ENCODE measurements at places on chromosomes 11 and 22.
A peak's percentile ranks its signal among the peaks of the same experiment; 100 is the strongest.

GRCh38 chr11:2663915-2664314, 35.9 kb downstream of the KCNQ1OT1 start:
- no peak for DNase-seq

DNA sequence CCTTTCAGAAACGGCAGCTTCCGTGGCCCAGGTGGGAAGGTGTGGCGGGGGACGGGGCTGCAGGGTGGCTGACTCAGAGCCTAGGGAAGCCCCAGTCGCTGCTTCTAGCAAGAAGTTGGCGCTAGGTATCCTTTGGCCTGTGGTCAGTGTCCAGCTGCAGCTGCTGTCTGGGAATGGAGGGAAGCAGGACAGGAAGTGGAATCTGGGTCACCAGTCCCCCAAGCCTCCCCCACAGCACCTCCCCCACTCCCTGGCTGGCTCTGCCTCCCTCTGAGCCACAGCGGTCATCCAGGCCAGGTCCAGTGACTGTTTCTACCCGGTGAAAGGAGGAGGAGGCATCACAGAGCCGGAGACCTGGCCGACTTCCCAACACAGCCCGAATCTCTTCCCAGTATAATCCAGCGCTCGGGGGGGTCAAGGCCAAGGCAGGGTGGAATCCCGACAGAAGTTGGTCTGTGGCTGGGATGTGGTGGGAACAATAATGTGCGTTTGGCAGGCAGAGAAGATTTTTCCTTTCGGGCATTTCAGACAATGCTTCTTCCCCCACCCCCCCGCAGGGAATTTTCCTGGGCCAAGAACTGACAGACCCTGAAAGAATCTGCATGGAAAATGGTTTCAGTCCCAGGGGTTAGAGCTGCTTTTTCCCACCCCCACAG, 45.1 kb downstream of the C11orf96 start:
- DNase-seq, result no peak

GRCh38 chr11:19552656-19553260, 159.9 kb upstream of the NAV2 start:
- DNase-seq, result no peak

DNA sequence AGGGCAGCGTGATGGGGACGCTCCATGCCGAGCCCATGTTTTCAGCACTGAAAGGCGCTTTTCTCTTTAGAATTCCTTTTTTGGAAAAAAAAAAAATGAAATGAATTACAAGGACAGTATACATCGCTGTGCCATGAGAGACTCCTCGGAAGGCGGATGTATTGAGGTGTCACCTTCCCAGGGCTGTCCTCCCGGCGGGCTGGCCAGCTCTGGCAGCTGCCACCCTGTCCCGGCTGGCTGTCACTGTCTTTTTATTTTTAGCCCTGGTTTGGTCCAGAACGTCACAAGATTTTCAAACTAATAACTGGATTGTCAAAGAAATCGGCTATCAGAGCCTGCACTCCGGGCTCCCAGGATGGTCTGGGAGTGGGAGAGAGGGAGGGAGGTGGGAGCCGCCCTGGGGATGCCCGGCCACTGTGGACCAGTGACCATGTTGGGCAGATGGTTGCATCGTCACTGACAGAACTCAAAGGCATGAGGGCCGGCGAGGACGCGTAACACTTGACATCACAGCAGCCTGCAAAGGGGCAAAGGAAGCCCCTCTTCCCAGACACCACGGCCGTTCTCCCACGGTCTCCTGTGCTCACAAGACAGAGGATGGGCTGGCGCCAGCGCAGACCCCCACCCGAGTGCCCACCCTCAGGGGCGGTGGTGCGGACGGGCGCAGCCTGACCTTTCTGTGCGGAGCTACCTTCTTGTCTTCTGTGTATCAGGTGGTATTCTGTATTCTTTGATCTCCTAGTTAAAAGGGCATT, 392.9 kb downstream of the TBC1D22A start:
- no peak for DNase-seq

DNA sequence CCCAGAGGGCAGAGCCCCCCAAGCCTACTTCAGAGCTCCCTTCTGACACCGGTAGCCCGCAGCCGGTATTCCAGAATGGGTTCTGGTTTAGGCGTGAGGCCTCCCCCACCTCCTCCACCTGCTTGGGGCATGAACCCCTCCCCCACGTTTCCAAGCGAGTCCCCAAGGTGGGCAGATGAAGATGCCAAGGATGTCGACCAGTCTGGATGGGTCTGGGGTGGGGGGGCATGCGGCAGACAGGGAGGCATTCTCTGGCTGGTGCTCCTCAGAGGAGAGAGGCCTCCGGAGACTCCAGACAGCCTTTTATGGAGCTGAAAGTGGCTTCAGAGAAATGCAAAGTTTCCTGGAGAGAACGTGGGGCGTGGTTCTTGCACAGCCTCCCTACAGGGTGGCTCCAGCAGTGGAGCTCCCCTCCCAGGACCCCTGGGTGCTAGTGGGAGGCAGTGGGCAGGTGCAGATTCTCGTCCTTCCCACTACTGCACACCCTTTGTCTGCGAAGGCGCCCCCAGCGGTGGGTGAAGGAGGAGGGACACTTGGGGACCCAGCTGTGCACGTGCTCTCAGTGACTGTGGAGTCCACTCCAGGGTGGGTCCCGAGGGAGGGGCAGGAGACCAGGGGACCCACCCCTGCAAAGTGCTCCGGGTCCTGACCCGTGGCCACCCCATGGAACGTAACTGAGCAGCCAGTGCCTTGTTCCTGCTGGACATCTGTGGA, 4.2 kb downstream of the CCND1 start:
- DNase-seq, result no peak

DNA sequence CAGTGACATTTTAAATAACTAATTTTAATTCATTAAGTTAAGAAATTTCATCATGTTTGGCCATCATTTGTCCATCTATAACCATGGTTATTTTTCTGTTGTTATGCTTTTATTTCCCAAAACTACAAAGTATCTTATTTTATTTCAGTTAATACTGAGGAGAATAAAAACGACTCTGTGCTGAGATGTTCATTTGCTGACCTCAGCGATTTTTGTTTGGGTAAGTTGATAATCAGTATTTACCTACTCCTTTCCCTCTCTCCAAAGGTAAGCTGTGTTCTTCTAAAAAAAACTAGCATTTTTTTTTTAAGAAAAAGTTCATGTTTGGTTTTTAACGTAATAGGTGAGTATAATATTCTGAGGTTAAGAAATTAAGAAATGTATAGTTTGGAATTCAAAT, 111.7 kb downstream of the ANO3 start:
- DNase-seq, result no peak

DNA sequence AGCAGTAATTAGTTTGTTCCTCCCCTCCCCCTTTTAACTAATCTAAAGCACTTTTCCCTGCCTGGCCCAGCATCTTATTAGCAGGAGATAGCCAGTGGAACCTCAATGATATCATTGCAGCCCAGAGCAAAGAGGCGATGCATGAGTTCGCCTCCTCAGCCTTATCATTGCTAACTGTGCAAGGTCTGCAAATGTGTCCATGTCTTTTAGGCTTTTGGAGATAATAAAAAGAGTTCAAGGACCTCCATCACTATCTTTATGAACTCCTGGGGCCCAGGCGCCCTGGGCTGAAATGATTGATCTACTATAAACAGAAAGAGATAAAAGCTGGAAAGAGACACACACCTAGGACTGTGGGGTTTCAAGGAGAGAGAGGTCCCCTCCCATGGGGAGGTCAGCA, 124.2 kb upstream of the TBCEL start:
- no peak for DNase-seq

- no peak for DNase-seq
Measured at GRCh38 chr11:36141956-36142355, 147.3 kb downstream of the COMMD9 start.

GRCh38 chr11:125141686-125142535, 22.6 kb upstream of the PKNOX2 start:
- peak; percentile 24 for DNase-seq
